ENCODE measurements at places on chromosomes 2 and 18. TPM values are rescaled to one million over a fixed set of nuclear protein-coding genes. Genes with fewer than 3 reads are reported as not detected.

DNA sequence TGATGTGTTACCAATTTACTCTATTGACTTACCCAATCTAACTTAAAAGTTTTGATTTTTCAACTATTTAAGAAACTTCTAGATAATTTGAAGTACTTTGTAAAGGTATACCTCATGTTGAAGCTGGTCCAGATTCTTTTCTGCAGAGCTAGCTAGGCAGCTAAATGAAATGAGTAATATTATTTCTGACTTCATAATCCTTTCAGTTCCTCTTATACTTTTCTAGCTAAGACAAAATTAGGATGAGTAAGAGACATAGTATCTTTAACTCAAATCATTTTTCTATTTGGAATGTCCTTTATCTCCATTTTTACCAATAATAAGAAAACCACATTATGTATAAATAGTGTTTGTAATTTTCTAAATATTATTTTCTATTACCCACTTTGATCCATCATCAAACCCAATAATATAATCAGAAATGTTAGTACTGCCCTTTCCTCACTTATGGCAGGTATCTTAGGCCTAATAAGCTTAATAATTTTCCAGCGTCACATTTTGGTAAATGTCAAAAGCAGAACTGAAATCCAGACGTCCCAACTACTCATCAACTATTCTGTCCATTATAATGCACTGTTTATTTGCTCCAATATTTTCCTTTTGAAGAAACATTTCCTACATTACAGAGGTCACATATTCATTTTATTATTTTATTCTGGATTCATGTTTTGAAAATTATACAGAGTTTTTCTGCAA is 456.6 kb downstream of the THSD7B start:
- DNase-seq: no peak

- DNase-seq: no peak
Observed at GRCh38 chr2:236452238-236452637, 117.4 kb upstream of the ACKR3 start.

- DNase-seq: no peak
Observed at GRCh38 chr2:120809609-120810440, 74.2 kb downstream of the GLI2 start.

GRCh38 chr2:72139874-72140620 is 7.6 kb downstream of the CYP26B1 start:
- DNase-seq: no peak

DNA sequence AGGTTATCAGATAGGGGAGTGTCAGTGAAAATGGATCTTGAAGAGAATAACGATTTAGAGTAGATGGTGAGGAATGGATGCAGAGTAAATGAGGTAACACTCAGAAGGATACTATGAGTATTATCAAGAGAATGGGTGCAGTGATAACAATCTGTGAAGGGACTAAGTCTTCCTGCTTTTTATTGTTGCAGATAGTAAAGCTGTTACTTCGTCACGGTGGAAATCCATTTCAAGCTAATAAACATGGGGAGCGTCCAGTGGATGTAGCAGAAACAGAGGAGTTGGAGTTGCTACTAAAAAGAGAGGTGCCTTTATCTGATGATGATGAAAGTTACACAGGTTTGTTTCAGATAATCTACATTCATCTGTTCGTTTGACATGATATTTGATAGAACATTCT is 85.1 kb downstream of the ANKRD12 start:
- DNase-seq: no peak

The EFR3B gene
- 3.8 TPM for polyA plus RNA-seq

The RFTN2 gene
- 30.0 TPM for polyA plus RNA-seq

All from muscle of arm (tissue), 14 donors.